NCI-H2081 (cell line): ENCODE measurements at places on chromosomes 4 and X.

GRCh38 chrX:22959204-22959920 is 40.4 kb upstream of the DDX53 start:
- no peak for DNase-seq

- DNase-seq, result no peak
Measured at GRCh38 chrX:148572337-148572736, 71.9 kb downstream of the AFF2 start.

DNA sequence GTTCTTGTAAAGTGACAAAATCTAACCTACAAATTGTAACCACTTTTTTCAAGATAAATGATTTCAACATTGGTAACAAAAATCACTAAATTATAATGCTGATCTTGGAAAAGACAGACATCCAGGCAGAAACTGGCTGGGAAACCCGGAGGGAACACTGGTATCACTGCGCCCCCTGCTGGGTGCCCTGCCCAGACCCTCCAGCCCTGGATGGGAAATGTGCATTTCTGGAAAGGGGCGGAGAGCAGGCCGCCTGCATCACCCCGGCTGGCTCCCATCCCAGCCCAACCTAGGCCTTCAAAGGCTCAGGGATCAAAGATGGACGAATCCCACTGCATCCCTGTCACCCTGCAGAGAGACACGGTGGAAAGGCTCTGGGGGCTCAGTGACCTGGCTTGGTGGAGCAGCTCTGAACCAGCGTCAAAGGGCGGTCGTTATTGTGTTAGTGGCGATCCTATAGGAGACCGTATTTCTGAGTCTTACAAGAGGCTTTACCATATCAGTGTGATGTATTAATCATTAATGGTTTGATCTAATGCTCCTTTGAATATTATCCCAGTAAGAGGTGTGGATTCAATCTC is 37.3 kb downstream of the ACOX3 start:
- peak; percentile 72 for DNase-seq

DNA sequence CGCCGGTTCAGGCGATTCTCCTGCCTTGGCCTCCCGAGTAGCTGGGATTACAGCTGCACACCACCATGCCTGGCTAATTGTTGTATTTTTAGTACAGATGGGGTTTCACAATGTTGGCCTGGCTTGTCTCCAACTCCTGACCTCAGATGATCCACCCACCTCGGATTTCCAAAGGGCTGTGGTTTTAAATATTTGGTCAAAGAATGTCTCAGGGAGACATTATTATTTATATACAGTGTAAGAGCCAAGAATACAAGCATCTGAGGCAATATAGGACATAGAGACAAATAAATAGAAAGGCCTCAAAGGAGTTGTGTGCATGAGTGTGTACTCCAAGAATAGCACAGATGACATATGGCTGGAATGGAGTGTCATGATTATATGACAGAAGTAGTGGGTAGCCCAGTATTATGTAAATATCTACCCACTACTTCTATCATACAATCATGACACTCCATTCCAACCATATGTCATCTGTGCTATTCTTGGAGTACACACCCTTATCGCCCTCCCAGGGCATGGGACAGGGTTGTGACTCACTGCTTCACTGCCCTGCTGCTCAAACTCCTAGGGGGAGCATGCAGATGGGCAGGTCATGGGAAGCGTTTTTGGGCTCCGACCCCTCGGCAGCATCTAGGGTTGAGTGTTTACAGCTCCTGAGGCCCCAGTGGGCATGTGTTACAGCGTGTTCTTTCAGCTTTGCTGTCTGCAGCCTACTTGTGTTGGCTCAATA is 1649.8 kb upstream of the PCDH10 start:
- DNase-seq, result no peak

DNA sequence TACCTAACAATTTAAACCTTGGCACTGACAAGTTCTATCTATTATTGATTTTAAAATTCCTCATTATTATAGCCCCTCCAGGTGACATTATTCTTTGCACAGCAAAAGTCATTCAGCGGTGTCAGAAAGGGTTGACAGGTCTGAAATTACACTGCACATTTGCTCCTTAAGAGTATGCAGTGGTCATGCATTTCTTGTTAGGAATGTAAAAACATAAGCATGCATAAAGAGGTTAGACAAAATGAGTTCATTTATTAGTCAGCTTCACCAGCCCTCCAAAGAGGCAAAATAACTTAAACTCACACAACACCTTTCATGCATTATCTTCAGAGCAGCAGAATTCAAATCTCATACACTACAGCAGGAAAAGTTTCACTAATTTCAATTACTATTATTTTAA is 158.8 kb downstream of the HNRNPD start:
- no peak for DNase-seq

- DNase-seq, result no peak
Measured at GRCh38 chrX:15546745-15547144, 46.1 kb downstream of the BMX start.

- no peak for DNase-seq
Measured at GRCh38 chr4:48067536-48067935, 51.0 kb downstream of the NIPAL1 start.

GRCh38 chr4:52824603-52825459 is 37.3 kb upstream of the RASL11B start:
- DNase-seq, result peak; percentile 36

- no peak for DNase-seq
Measured at GRCh38 chr4:87592124-87592523, 16.2 kb upstream of the DSPP start.

DNA sequence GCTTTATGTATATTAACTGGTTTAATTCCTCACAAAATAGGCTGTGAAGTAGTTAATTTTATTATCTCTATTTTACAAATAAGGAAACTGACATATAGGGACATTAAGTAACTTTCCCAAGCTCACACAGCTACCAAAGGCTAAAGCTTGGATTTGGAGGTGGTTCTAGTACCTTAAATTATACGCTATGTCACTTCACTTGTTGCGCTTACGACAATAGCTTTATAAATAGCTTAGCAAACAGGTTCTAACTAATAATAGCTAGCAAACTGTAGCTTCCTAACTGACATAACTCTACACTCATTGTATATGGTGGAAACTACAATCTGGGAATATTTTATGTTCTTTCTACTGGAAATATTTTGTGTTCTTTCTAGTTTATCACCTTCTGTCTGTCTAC is 666.4 kb upstream of the CPEB2 start:
- no peak for DNase-seq

GRCh38 chrX:115898382-115899001 is 272.1 kb upstream of the AGTR2 start:
- peak; percentile 45 for DNase-seq

- DNase-seq, result no peak
Measured at GRCh38 chrX:150854856-150855255, 43.6 kb downstream of the CD99L2 start.

DNA sequence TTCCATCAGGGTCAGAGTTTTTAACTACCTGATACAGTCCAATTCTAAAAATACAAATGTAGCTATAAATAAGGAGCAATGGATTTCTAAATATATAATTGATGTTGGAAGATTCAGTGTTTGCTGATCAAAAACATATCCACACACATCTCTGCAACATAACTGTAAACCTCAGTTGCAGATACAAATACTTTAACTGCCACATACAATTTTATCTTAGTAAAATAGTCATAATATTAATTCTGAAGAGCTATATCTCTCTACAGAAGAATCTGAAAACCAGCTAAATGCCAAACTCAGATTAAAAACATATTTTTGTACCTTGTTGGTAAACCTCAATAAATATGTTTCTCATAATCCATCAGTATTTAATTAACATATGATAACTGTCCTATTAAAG is 674.3 kb upstream of the INTU start:
- no peak for DNase-seq

DNA sequence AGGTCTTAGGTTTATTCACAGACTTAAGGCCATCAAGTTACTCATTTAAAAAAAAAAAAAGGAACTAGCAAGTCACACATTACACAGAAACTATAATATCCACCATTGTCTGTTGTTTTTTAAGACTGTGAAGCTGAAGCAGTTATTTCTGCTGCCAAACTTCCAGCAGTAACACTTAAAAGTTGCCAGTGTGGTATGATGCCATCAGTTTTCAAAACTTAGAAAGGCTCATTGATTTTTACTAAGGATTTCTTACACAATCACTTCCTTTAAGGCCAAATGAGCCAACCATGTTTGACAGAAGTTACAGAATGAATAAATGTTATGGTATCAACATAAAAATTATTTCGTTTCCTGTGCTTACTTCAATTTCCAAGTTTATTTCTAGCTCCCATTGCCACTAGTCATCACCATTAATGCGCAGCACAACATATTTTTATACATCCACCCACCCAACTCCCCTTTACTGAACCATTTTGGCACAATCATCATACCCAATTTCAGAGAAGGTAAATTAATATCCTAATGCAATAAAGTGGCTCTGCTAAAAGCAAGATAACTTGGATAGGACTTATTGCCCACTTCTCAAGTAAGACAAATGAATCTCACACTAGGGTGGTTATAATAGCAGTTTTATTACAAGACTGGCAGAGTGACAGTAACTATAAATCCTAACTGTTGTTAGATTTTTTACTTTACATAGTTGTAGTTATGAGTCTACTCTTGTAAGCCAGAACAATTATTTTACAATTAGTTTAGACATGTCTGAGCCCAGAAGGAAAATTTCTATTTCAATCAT is 13.1 kb downstream of the PDGFC start:
- no peak for DNase-seq

DNA sequence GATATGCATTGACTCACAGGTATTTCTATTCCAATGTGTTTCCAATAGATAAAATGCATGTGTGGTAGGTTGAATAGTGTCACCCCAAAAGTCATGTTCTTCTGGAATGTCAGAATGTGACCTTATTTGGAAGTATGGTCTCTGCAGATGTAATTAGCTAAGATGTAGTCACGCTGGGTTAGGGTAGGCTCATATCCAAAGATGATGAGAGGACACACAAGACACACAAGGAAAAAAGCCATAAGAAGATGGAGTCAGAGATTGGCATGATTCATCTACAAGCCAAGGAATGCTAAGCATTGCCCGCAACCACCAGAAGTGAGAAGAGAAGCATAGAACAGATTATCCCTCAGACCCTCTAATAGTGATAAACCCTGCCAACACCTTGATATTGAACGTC is 17.5 kb downstream of the ZNF330 start:
- no peak for DNase-seq

- DNase-seq, result no peak
Measured at GRCh38 chrX:23699636-23700194, 32.4 kb downstream of the PRDX4 start.

DNA sequence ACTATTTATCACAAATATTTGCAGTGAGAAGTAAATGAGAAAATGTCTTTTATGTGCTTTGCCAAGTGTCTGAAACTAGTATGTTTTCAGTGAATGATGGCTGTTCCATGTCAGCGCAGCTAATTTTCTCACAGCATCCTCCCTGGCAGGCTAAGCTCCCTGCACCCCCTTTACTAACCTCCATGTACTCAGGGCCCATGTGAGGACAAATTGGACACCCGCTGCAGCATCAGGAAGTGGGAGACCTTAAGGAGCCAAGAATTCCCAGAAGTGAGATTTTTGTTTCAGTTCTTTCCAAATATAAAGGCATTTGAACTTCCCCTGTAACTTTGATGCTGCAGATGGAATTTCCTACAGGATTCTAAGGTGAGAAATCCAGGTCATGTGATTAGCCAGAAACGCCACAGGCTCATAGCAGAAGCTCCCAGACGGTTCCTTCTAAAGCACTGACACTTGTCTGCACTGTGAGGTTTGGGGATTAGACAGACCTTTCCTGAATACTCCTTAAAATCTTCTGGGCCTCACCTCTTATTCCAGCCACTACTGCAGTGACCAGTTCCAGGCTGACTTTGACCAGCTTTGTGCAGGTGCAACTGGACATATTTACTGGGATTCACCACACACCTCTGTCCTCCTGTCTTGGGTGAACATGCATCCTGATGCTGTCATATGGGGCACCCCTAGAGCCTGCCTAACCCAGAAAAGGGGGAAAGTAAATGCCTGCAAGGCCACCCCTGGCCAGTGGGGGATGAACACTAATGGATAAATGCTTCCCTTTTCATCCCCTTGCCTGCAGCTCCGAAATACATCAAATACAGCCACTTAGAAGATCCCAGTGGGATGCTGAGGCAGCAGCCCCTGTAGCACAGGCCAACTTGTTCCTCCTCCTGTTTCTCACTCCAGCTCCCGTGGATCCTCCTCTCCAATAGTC is 45.9 kb downstream of the LGI2 start:
- DNase-seq, result no peak

- DNase-seq, result no peak
Measured at GRCh38 chr4:122921300-122921699, 1.1 kb downstream of the NUDT6 start.

- no peak for DNase-seq
Measured at GRCh38 chr4:174214101-174214878, 69.2 kb downstream of the FBXO8 start.

DNA sequence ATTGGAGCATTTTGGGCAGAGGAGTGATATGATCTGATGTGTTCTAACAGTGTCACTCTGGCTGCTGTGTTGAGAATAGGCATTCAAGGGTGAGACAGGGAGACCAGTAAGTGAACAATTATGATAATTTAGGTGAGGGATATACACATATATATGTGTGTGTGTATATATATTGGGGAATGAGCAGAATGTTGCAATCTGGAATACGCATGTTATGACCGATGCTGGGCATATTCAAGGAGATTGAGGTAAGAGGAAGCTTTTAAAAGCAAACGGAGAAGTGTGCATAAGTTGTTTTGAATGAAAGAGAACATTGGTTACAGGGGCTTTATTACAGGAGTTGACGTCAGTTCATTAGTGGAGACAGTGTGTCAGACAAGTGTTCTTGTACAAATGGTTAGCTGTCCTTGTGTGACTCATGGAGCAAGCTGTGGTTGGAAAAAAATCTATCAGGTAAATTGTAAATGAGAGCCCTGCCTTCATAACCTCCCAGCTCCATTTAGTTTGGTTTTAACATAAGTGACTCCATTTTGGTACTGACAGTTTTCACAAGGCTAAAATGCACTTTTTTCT is 442.5 kb upstream of the LCORL start:
- DNase-seq, result no peak

DNA sequence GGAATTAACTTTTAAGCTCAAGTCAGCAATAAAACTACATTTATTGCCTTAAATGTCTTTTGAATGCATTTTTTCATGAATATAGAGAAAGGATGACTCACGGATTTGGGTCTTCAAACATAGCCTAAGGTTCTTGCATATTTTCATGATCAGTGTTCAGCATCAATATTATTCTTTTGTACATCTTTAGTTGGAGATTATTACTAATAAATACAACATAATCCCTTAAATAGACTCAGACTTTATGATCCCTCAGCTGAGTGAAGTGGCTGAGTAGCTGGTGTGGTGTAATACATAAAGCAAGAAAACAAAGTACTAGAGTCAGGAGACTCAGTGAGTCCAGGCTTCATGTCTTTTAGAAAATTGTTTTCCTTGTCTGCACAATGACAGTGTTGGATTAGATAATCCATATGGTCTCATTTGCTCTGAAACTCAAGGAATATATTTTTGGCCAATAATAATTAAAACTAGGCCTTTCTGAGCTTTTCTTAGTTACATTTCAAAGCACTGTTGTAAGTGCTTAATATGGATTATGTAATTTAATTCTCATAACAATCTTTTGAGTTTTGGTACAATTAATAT is 78.3 kb upstream of the UNC5C start:
- DNase-seq, result no peak

DNA sequence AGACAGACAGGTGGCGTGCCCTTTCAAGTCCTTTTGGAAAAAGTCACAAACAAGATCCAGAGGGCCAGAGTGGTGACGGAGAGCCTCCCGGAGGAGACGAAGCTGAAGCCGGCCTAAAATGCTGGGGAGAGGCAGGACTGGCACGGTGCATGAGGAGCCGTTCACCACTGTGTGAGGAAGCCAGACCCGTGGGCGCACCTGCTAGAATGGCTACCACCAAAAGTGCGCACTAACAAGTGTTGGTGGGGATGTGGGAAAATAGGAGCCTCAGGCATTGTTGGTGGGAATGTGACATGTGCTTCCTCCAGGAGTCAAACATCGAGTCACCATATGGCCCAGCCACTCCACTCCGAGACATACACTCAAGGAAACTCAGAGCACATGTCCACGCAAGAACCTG is 67.4 kb upstream of the HELT start:
- no peak for DNase-seq
